ENCODE measurements at places on chromosomes 6 and 20. TPM values are rescaled to one million over a fixed set of nuclear protein-coding genes. Genes with fewer than 3 reads are reported as not detected.

DNA sequence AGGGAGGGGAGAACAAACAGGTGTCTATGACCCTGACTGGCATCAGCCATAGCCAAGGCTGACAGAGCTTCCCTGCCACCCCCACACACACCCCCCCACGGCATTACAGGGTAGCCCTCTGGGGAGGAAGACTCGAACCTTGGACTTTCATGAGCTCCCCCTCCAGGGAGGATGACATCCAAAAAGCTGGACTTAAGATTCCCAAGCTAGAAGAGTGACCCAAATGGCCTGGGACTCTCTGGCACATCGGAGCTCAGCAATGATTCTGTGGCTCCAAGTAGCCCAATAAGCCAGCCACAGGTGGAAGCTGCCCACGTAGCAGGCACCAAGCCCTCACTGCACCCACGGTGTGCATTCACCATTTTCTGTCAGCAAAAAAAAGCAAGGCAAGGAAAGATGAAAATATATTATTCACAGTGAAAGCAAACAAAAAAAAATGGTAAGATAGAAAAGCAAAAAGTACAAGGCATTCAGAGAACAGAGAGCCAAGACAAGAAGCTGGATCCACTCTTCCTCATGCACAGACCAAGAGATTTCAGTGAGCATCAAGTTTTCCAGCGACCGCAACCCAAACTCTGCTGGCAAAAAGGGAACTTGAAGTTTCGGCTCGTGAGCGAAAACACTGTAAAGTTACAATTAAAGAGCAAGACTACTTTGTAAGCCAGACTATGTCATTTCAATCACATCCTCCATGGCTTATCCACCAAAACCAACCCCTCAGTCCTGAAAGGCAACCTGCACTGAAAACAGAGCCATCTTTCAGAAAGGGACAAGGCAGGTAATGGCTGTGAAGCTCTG is 10.9 kb downstream of the JAG1 start:
- DNase-seq = no peak

DNA sequence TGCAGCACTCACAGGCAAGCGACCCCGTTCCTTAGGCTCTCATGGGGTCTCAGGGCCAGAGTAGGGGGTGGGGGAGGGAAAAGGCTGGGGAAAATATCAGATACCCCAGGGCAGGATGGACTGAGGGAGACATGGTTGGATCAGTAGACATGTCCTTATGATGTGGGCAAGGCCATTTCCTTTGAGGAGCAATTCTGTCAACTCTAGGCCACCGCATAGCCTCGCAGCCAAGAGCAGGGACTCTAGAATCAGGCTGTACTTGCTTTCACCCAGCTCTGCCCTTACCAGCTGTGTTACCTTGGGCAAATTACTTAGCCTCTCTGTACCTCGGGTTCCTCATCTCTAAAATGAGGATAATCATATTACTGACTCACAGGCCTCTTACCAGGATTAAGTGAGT is 2.2 kb upstream of the MAPK13 start:
- DNase-seq = no peak

- DNase-seq = no peak
Measured at GRCh38 chr6:747921-748320, 55.0 kb upstream of the EXOC2 start.

DNA sequence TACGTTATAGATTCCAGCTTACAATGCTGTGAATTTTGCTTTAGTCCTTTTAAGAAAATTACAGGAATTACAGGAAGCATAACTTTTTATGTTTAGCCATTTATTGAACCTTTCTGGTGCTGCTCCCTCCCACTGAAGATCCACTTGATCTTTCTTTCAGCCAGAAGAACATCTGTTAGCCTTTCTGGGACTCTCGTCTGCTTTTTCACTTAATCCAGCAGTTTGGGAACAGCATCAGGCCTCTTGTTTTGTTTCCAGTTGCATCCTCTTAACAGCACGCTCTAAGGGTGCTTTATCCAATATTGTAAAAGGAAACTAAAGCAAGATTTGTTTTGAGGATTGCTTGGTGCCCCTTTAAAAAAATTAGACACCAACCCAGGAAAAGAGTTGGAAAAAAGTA is 10.3 kb upstream of the CYP24A1 start:
- DNase-seq = no peak

GRCh38 chr6:5174244-5174643 is 86.5 kb downstream of the LYRM4 start:
- no peak for DNase-seq

DNA sequence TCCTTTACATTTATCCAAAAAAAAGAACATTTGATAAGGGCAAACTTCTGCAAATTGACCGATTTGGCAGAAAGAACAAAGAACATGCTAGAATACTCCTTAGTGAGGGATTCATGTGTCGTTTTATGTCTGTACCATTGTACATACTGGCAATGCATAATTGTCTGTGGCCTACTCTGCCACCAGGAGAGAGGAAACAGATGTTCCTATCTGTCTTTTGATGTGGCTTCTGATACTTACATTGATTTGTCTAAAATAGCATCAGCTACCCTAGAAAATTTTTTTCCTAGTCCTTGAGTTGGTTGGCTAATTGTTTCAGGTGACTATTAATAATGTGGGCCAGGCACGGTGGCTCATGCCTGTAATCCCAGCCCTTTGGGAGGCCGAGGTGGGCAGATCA is 654.1 kb downstream of the KIF16B start:
- no peak for DNase-seq

The PDYN gene
- not detected for total RNA-seq

The CABLES2 gene
- total RNA-seq = 8.6 TPM

The CTSA gene
- total RNA-seq = 60.5 TPM

The GMDS gene
- total RNA-seq = 46.5 TPM
